HEK293T (cell line): ENCODE measurements at places on chromosomes 16 and 17.

DNA sequence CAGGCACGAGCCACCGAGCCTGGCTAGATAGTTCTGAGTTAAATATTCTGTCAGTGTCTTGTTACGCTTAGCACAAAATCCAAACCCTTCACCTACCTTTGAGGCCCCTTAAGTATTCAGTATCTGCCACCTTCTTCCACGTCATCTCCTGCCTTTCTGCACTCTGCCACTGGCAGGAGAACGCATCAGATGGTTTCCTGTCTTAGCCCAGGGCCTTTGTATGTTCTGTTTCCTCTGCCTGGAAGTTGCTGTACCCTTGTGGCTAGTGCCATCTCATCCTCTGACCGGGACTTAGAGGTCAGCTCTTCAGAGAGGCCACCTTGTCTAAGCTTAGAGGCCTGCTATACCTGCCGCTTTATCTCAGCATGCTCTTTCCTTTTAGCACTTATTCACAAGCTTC lies 67.5 kb upstream of the LGALS9 start:
- DNase-seq, result no peak

DNA sequence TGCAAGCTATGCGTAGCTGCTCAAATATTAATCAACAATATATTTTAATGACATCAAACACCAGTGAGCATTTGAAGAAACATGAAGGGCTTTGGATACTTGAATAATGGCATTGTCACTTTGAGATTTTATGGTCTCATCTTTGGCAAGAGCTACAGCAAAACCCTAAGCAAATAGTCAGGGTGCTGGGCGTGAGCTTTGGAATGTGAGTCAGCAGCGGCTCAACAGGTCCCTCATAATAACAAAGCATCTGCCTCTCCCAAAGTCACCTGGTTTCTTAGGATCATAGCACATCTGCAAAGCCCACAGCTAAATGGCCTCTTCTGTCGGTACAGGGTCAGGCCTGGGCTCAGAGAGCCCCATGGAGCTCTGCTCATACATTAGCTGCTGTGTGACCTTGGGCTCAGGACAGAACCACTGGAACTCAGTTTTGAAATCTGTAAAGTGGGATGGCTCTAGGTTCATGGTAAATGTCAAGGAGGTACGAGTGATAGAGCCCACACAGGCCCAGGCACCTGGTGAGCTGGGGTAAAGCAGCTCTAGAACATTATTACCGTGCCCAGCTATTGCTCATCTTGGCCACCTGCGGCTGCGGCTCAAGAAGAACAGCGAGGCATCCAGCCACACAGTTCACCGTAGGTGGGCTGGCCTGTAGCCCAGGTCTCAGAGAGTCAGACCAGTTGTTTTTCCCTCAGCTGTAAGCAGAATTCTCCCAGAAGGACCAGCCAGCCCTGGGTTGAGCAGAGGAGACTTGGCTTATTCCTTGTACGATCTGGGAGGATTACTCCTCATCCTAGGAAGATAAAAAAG lies 544.5 kb upstream of the CDH11 start:
- DNase-seq, result no peak

- DNase-seq, result no peak
Observed at GRCh38 chr16:30041841-30042240, 10.8 kb upstream of the TLCD3B start.

DNA sequence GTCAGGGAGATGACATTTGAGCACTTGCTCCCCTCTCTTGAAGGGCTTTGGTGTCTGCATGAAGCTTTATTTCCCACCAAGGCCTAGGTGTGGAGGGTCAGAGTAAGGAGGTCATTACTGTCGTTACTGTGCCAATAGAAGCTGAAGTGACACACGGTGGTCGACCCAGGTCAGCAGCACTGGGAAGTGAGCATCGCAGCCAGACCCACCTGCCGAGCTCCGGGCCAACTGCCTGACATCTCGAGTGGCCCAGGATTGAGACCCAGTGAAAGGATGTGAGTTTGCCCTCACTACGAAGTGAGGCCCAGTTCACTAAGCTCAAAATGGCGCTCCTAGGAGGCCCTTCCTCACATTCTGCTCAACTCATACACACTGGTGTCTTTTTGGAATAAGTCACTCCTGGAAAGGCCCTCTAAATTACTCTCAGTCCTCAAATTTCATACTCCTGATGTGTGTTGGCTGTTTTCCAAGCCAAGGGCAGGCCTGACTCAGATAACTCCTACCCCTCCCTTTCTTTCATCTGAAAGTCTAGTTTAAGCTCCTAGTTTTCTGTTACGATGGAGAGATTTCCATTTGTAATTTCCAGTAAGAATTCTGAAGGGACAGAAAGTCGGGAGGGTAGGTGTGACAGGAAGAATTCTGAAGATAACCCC lies 200.4 kb downstream of the LGALS9B start:
- peak; percentile 18 for DNase-seq

DNA sequence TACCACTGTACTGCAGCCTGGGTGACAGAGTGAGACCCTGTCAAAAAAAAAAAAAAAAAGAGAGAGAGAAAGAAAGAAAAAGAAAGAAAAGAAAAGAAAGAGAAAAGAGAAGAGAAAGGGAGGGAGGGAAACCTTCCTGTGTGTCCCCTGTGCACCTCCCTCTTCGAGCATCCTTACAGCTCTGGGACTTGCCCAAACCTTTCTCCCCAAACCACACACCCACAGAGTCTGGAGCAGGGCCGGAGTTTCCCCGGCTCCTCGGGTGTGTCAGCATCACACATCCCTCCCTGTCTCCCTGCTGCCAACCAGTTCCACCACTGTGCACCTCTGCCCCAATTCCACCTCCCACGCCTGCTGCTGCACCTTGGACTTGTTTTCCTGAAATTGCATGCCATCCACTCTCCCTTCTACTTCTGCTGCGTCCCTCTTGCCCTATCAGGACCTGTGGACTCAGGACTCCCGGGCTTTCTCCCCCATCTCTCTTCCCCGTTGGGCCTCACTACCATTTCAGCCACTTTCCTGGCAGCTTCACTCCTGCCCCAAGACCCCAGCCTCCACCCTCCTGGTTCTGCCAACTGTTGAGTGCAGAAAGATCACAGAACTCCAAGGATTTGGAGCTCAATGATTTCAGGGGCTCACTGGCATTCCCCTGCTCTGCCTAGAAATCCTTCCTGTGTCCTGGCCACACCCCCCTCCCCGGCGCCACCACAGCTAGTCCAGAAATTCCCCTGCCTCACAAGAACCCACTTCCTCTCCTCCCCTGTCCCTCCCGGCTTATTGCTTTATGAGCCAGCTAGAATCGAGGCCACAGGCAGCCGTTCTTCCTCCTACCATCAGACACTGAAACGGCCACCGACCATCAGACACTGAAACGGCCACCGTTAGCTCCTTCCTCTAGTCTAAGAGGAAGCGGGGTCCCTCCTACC lies 3.7 kb upstream of the CDK3 start:
- no peak for DNase-seq

DNA sequence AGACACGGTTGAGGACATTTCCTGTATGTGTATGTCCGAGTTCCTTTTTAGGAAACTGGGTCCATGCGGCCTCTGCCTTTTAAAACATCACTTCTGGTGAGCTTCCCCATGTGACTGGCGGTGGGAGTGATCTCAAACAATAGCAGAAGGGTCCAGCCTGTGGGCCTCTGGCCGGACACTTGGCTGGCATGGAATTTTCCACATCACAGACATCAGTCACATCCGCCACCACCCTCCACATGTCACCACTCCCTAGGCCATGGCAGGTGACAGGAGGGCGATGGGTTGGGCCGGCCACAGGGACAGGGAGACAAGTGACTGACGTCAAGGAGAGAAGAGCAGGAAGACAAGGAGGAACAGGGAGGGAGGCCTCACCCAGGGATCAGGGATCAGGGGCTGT lies 83.7 kb downstream of the DNAH17 start:
- no peak for DNase-seq

DNA sequence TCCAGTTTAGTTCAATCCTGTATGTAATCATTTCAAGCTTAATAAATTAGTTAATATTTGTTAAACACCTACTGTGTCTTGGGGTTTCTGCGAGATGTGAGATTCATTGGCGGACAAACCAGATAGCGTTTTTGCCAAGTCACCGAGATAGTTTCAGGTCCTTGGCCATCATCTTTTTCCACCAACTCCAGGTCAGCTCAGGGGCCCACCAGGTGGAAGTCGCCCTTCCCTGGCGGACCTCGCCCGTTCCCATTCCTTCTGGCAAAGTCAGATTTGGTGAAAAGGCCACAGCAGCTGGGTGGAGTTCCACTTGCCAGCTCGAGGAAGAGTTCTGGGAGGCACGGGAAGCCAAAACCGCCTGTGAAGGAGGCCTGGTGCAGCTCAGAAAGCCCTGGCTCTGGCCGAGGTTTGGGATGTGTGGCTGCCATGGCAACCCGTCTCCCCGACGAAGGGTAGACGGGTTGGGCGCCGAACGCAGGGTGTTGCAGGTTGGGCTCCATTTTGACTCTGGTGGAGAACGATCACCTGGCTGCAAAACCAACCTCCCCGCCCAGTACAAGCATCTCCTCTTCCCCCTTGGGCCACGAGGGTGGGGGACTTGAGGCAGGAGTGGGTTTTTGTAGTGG lies 39.5 kb downstream of the CMIP start:
- DNase-seq, result no peak

DNA sequence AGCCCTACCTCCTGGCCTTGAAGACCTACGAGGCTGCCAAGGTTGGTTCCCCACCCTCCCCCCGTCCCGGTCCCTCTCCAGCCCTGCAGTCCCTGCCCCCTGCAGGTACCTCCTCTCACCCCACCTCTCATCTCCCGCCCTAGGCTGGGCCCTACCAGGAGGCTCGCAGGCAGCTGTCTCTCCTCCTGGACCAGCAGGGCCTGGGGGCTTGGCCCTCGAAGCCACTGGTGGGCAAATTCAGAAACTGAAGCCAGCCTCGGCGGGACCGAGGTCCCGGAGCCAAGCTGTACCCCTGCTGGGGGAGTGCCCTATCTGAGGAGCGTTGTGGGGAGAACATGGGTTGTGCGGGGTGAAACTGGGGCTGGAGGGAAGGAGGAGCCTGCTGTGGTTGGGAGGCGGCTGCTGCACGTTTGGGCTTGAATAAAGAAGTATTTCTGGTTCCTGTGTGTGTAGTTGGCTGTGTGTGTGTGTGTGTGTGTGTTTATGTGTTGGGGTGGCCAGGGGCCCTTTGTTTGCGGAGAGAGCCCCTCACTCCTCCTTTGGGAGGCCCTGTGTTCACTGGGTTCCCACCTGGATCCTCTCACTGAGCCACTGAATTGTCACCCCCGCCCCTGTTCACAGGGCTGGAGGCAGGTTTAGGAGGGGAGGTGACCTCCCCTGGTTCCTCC lies 5.9 kb downstream of the ADAD2 start:
- no peak for DNase-seq

DNA sequence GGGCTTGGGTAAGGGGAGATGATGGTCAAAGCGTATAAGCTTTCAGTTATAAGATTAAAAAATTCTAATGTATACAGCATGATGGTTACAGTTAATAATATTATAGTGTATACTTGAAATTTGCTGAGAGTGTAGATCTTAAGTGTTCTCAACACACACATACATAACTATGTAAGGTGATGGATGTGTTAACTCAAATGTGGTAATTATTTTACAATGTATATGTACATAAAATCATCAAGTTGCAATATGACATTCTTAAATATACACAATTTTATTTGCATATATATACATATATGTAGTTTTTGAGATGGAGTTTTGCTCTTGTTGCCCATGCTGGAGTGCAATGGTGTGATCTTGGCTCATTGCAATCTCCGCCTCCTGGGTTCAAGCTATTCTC lies 7.2 kb downstream of the ZKSCAN2 start:
- no peak for DNase-seq

DNA sequence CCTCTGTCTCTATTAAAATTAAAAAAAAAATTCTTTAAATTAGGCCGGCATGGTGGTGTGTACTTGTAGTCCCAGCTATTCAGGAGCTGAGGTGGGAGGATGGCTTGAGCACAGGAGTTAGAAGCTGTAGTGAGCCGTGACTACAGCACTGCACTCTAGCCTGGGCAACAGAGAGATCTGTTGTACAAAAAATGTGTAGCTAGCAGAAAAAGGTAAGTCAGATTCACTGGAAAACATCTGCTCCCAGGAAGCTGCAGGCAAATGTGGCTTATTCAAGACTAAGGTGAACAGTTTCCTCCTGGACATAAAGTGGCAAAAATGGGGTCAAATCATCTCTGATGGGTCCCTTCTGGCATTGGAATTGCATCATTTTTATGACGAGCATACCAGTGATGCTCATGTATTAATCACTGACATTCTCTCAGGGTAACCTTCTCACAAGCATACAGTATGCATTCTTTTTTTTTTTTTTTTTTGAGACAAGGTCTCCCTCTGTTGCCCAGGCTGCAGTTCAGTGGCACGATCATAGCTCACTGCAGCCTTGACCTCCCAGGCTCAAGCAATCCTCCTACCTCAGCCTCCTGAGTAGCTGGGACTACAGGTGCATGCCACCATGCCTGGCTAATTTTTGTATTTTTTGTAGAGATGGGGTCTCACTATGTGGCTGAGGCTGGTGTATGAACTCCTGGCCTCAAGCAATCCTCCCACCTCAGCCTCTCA lies 48.7 kb downstream of the CPPED1 start:
- no peak for DNase-seq

DNA sequence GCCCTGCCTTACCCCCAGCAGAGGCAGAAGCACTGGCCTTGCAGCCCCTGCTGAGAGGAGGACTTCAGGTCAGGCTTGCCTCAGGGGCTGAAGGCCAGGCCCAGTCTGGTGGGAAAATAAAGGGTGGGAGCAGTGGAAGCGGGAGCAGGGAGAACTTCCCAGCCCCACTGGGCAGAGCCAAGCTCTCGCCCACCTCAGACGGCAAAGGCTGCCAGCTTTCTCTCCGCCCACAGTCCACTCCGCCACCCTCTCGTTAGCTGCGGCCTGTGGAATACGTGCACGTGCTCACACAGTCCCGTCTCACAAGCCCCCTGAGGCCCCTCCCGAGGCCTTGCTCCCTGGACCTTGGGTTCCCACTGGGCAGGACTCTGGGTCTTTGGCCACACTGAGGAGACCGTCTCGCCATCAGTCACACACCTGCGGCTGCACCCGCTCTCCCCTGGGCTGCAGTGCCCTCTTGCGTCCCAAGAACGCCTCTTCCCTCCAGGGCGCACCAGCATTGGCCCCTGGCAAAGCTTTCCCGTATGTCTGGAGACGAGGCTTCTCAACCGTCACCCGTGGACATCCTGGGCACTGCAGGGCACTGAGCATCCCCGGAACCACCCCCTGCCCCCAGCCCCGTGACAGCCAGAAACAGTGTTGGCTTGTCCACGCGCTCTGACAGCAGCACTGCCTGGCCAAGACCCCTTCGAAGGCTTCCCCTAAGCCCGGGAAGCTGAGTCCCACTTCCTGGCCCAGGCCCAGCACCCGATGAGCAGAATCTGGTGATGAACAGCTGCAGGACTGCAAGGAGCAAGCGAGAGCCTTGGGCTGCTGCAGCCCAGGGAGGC lies 8.3 kb downstream of the MRPL28 start:
- DNase-seq, result peak; percentile 69
